Thoracic aorta endothelial cell (primary cell): ENCODE measurements at places on chromosomes 4 and X. TPM values are rescaled to one million over a fixed set of nuclear protein-coding genes. Genes with fewer than 3 reads are reported as not detected.

Gene DCAF8L2
- total RNA-seq = 0.07 and 0.27 TPM in 2 replicates

Gene RPS6KA6
- 0.40 and 2.6 TPM in 2 replicates for total RNA-seq

Gene FAAH2
- total RNA-seq = 0.07 and 0.66 TPM in 2 replicates

Gene FATE1
- not detected in 2 replicates for total RNA-seq

Gene SCD5
- total RNA-seq = 55.7 and 72.3 TPM in 2 replicates

Gene ASB12
- total RNA-seq = 0.14 TPM in 1 of 2 replicates, not detected in the other

Gene CACNA1F
- total RNA-seq = not detected in 2 replicates

Gene PRSS12
- 0.40 and 3.8 TPM in 2 replicates for total RNA-seq

Gene SLC25A43
- 21.7 and 26.6 TPM in 2 replicates for total RNA-seq

Gene UNC5C
- total RNA-seq = under 0.01 and 0.13 TPM in 2 replicates

Gene FREM3
- under 0.01 TPM in 1 of 2 replicates, not detected in the other for total RNA-seq

Gene SLC25A4
- 7.3 and 12.2 TPM in 2 replicates for total RNA-seq

Gene ADGRG4
- under 0.01 TPM in 1 of 2 replicates, not detected in the other for total RNA-seq

Gene ADH1B
- total RNA-seq = 0.14 TPM in 1 of 2 replicates, not detected in the other

Gene UGT2B17
- total RNA-seq = not detected in 2 replicates

Gene RTL3
- total RNA-seq = 0.07 TPM in 1 of 2 replicates, not detected in the other

Gene ZCCHC12
- 0.13 TPM in 1 of 2 replicates, not detected in the other for total RNA-seq

Gene HEPH
- total RNA-seq = 0.66 and 1.8 TPM in 2 replicates

Gene USP17L20
- not detected in 2 replicates for total RNA-seq

Gene CD40LG
- total RNA-seq = not detected in 2 replicates

Gene TRIM75
- not detected in 2 replicates for total RNA-seq

Gene FAM156A
- total RNA-seq = 9.8 and 10.5 TPM in 2 replicates

Gene ATP10D
- 24.1 and 25.7 TPM in 2 replicates for total RNA-seq

Gene AMBN
- not detected in 2 replicates for total RNA-seq

Gene NOX1
- not detected in 2 replicates for total RNA-seq
